Right ventricle myocardium inferior (tissue), 1 donor: ENCODE measurements at places on chromosomes 2 and 18. TPM values are rescaled to one million over a fixed set of nuclear protein-coding genes. Genes with fewer than 3 reads are reported as not detected.

DNA sequence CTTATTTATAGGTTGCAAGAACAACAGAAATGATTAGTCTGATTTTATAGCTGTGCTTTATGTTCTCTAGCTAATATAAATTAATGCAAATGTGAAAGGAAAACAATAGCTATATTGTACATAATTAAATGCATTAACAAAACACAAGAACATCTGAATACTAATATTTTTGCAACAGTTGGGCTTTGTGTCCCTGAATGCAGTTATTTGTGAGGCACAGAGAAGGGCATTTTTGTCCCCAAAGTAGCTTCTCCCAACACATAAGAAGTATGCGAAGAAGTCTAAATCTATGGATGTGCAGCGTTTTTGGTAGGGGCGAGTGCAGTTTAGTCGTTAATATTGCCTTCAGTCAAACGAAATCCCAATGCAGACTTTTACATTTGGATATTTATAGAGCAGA lies 110.0 kb downstream of the MBP start:
- no peak for DNase-seq

DNA sequence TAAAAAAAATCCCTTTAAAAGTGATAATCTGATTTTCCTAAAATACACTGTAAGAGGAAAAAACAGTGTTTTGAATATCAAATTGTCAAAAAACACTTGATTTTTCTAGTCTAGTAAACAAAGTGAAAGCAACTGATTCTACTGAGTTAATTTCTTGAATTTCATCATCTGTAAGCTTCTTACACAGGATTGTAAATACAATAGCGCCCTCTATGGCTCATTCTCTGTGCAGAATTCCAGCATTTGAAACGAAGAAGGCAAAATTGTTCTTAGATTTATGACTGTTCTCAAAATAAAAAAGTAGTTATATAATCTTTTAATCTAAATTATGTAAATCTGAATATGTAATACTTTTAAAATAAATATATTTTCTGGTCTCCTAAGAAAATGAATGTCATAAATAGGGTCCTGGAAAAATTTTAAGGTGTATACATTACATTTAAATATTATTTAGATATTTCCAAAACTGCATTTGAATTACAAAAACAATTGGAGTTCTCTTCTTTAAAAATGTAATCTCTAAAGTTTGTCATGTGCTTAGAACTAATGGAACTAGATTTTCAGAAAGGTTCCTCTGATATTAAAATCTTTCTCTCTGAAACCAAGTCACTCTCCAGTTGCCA lies 176.9 kb upstream of the MC4R start:
- no peak for DNase-seq

DNA sequence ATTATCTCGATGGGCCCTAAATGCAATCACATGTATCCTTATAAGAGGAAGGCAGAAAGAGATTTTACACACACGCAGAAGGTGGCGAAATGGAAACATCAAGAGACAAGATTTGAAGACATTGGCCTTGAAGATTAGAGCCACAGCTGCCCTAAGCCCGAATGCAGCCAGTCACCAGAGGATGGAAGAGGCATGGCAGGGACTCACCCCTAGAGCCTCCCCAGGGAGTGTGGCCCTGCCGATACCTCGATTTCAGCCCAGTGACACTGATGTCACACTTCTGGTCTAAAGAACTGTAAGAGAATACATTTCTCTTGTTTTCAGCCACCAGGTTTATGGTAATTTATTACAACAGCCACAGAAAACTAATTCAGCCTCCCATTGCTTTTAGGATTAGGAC lies 17.4 kb downstream of the TTC39C start:
- DNase-seq, result no peak

DNA sequence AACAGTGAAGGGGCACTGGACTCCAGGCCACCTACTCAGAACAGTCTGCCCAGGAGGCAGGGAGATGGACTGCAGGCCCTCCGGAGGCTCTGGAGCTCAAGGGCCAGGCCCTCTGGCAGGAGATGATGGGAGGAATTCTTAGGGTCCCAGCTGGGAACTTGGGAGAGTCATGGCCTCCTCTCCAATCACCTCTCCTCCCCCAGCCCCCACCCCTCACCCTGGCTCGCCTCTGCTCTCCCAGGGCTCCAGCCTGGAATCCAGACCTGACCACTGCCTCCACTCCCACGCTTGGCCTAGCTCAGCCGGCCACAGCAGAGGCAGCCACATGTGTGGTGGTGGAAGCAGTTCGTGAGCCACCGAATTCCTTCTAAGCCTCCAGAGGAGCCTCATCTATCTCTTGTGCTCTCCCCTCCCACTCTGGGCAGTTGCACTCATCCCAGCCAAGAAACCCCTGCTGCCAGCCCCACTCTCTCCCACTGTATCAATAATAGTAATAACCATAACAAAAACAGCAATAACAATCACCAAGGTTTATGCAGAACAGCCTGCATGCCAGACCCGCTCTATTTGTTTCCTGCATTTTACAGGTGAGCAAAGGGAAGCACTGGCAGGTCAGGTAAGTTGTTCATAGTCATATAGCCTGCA lies 67.4 kb downstream of the TNS1 start:
- peak; percentile 57 for DNase-seq

- DNase-seq, result no peak
These were observed 24.2 kb upstream of the C2orf42 start for GRCh38 chr2:70214953-70215549.

- no peak for DNase-seq
These were observed 255.2 kb upstream of the NRP2 start for GRCh38 chr2:205427112-205427511.

GRCh38 chr2:120383631-120384340 lies 37.9 kb downstream of the INHBB start:
- peak; percentile 57 for DNase-seq

The KLHL14 gene
- total RNA-seq, result not detected

The ELMOD3 gene
- 10.2 TPM for total RNA-seq

DNA sequence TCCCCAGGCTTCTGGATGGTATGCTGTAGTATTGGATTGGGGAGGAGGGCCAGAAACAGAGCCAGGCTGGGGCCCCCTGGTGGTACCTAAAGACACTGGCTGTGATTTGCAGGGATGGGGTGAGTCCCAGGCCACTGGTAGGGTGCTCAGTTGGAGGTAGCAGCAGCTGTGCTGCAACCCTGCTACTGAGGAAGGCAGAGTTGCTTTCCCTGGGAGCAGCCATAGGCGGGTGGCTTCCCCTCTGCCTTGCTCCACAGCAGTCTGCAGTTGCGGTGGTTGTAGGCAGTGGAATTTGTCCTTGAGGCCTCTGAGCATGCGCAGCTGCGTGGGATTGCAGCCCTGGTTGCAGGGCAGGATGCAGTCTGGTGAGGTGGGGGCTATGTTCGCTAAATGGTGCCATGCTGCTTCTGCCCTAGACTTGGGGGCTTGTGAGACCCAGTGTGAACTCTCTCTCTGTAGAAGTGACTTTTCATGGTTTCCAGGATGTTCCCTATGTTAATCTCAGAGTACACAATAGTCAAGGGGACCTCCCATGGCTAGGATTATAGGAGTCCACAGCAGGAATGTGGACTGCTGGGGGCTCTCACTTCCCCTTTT lies 443.5 kb downstream of the XIRP2 start:
- no peak for DNase-seq

DNA sequence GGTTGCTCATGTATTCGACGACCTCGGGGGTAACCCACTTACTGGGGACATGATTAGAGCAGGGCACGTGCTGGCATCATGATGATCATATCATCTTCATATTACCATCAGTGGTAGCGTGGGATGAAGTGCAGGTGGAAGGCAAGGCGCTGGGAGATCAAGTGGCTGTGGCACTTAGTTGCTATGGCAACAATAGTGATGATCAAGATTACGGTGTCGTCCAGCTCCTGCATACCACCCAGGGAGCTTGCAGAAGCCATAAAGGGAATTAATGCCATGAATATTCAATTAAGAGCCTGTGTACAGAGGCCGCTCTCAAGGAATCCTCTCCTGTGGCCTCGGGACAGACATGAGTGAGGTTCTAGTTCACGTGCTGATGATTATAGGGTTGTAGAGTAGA lies 237.2 kb upstream of the COPS8 start:
- DNase-seq, result no peak

DNA sequence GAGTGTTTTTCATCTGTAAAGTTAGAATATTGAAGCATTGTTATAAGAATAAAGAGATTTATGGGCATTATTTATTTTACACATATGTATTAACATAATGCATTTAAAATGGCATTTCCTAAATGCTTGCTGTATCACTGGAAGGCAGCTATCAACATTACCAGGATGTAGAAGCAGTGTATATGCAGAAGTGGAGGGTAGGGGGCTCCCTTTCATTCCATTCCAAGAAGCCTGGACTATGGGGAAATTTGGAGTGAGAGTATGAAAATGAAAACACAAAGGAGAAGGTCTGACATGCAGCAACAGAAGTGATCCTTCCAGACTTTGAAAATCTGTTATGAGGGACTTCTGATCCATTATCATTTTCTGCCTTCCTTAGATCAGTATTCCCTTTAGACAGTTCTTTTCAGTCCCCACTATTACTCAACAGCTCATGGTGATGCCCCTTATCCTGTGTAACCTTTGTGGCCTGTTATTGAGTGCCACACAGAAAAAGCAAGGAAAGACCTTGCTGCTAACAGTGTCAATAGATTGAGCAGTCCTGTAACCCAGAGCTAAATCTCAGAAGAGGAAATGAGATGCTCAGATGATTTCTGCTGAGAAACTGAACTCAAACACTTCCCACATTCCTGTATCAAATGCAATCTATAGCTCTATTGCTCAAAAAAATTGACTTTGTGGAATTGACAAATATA lies 216.6 kb downstream of the HNMT start:
- DNase-seq, result no peak

The METTL21A gene
- total RNA-seq, result 14.7 TPM

The EFHD1 gene
- 26.3 TPM for total RNA-seq

DNA sequence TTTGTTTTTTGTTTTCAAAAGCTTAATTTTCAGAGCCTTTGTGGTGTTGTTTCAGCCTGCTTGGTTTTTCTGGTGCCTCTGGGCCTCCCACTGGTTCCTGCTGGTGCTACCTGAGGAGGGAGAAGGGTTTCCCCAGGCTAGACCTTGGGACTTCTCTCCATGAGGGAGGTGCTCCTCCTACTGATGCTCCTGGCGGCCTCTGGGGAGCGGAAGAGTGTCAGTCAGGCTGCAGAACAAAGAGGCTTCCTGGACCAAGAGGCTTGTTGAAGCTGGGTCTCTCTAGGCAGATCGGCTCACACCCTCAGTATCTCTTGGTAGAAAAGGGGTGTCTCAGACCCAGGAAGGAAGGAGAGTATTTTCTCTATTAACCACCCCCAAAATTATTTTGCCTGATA lies 32.2 kb downstream of the RFX8 start:
- no peak for DNase-seq

The C2orf80 gene
- total RNA-seq, result not detected

GRCh38 chr2:230916218-230916617 lies 8.8 kb downstream of the GPR55 start:
- DNase-seq, result no peak

The TOGARAM2 gene
- total RNA-seq, result 38.0 TPM

DNA sequence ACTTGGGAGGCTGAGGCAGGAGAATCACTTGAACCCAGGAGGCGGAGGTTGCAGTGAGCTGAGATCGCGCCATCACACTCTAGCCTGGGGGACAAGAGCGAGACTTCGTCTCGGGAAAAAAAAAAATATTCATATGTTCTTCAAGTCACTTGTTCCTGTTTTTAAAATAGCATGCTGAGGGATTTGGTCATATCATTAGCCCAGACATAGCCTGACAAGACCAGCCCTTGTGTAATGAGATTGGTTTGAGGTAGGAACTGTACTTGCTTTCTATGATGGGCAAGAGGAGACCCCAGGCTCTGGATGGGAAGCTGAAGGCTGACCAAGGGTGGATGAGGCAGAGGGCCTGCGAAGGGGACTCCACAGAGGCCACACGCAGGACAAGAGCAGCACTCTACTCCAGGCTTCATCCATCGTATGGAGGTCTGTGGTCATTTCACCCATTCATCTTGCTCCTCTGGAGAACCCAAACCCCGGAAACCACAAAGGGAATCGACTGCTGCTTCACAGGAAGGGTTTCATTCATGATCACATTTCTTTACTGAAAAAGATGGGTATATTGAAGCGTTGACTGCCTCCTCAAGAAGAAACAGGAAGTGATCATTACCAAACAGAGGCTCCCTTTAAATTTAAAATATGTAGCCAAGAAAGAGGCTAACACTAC lies 87.1 kb upstream of the ZNF397 start:
- DNase-seq, result no peak

DNA sequence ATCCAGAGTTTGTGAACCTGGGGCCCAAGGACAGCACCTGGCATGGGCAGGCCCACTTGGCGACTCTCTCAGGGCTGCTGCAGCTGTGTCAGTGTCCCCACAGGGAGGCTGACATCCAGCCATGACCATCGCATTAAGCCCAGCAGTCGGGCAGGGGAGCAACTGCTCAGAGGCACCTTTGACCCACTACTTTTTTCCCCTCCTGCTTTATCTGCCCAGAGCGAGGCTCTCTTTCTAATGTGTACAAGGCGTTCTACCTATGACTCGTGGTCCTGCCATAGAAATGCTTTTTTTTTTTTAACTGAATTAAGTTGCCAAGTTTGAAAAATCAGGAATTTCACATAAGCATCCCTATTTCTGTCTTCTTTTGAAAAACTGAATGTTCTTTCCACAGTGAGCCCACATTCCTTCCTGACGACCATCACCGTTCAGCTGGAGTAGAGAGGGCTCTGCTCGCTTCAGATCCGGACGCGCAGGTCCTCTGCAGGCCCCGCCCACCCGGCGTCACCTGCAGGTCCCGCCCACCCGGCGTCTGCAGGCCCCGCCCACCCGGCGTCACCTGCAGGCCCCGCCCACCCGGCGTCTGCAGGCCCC lies 403 bp upstream of the CLUL1 start:
- DNase-seq, result no peak

DNA sequence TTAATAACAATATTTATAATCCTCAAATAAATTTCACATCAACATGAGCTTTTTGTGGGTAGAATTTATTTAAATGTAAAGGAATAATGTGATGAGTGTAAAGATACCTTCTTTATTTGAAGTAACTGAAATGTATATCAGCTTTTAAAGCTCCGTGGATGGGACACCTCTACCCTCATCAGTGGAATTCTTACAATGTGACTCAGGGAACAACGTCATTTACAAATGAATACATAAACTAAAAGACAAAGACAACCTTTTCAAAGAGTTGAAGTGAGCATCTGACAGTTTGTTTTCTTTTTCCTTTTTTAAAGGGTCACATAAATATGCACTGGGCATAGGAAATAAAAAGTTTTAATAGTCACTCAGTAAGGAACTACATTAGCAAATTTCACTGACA lies 1127.0 kb upstream of the CRIM1 start:
- DNase-seq, result no peak

- no peak for DNase-seq
These were observed 108.8 kb downstream of the MTCL1 start for GRCh38 chr18:8814206-8814605.
